Occipital lobe (tissue), 3 donors: ENCODE measurements at places on chromosomes 4 and X. TPM values are rescaled to one million over a fixed set of nuclear protein-coding genes. Genes with fewer than 3 reads are reported as not detected.

The GAGE12H gene
- total RNA-seq: not detected

The LANCL3 gene
- 1.4 TPM for total RNA-seq

The AFM gene
- not detected for total RNA-seq

The SPIN2A gene
- 3.3 TPM for total RNA-seq

The HHIP gene
- 0.31 TPM for total RNA-seq

The CDX4 gene
- total RNA-seq: not detected

The GPR82 gene
- total RNA-seq: not detected

The TLR2 gene
- 1.6 TPM for total RNA-seq

The GPC3 gene
- total RNA-seq: 5.3 TPM

The DRD5 gene
- total RNA-seq: 0.94 TPM

The CT45A3 gene
- not detected for total RNA-seq

The PABPC1L2A gene
- total RNA-seq: 0.78 TPM

The SPANXA2 gene
- not detected for total RNA-seq
